ENCODE measurements at places on chromosomes 11 and 22.

- no peak for DNase-seq
Observed at GRCh38 chr11:111379602-111380136, 594 bp upstream of the POU2AF1 start.

- peak; percentile 81 for DNase-seq
Observed at GRCh38 chr11:66388780-66389386, 17.3 kb upstream of the SLC29A2 start.

DNA sequence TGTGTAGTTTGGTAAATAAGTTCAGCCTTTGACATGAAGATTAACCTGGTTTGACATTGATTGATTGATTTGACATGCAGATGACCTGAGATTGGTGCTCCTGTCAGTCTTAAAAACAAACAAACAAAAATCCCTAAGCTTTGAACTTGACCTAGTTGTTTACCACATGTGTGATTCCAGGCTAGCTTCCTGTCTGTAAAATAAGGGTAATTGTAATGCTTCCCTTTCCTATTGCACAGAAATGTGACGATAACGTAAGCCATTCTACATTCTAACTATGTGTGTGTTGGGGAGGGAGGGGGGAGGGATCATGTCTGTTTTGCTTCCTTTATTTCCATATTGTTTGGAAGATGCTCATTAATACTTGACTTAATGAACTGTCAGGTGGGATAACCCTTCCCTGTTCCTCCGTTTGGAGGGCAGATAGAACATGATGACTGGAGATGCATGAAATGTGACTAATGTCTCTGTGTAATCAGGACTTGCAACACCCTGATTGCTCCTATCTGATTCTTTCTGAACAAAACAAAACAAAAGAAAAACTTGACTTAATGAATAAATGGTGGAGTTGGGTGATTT is 106.1 kb upstream of the CLMP start:
- DNase-seq, result peak; percentile 42

- DNase-seq, result no peak
Observed at GRCh38 chr11:62458212-62459002, 39.6 kb downstream of the SCGB1A1 start.

DNA sequence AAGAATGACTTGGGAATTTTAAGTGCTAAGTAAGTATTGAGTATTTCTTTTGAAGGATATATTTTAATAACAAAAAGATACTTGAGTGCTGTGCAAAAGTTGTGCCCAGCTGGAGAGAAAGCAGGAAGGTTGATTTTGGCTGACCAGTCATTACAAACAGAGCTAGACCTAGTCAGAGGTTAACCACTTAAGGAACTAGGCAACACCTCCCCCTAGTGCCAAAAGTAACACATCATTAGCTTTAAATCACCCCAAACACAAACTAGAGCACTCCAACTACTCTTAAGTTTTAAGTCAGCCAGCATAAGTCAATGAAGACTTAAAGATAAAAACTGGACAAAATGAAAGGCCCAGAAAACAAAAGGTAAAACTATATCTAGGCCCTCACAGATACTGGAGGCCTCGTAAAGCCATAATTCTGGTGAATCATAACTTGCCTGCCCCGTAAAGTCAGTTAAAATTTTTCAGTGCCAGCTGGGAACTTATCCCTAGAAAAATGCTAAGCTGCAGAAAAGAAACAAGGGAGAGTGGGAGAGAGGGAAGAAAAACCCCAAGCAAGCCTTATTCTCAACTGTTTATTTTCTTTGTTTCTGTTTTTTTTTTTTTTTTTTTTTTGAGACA is 4.6 kb downstream of the TMEM9B start:
- peak; percentile 42 for DNase-seq

- peak; percentile 30 for DNase-seq
Observed at GRCh38 chr22:30104501-30105156, 24.4 kb downstream of the HORMAD2 start.

DNA sequence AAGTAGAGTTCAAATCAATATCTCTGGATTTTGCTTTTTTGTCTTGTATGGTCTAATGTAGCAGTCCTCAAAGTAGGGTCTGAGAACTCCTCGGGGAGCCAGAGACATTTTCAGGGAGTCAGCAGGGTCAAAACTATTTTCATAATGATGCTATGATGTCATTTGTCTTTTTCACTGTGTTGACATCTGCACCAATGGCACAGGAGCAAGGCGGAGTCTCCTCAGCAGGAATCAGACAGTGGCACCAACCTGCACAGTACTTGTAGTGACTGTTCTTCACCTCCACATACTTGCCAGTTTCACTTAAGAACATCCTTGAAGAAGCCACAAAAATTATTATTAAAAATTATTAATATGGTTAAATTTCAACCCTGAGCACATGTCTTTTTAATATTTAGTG is 14.9 kb upstream of the FXYD6 start:
- no peak for DNase-seq

GRCh38 chr22:25403284-25403810 is 161.1 kb upstream of the GRK3 start:
- DNase-seq, result no peak

- DNase-seq, result no peak
Observed at GRCh38 chr11:122100037-122100755, 15.8 kb downstream of the BLID start.

DNA sequence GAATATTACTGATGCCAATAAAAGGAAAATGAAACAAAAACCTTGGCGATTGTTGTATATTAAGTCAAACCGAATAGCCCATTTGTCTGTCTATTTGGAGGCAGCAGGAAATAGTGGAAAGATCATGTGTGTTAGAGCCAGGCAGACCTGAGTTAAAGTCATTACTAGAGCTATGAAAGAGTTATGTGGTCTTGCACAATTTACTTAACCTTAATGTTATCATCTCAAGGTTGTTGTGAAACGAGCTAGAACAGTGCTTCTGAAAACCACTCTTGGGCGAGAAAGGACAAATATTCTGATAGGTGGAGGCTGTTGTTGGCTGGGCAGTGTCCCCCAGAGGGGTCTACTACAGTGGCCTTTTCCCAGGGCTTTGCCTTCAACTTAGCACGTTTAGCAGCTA is 60.0 kb upstream of the NUP160 start:
- DNase-seq, result no peak

- no peak for DNase-seq
Observed at GRCh38 chr11:9855579-9856287, 191.9 kb downstream of the SWAP70 start.

- peak; percentile 20 for DNase-seq
Observed at GRCh38 chr22:23070418-23071229, at the start of gene GNAZ. Gene GNAZ, plus strand, starts transcription at chr22:23070519. Its CDS starts 25,177 bp downstream, at chr22:23095696.

- no peak for DNase-seq
Observed at GRCh38 chr11:97087419-97087818, 697.6 kb downstream of the JRKL start.

- DNase-seq, result no peak
Observed at GRCh38 chr11:2662430-2663299, 37.1 kb downstream of the KCNQ1OT1 start.

DNA sequence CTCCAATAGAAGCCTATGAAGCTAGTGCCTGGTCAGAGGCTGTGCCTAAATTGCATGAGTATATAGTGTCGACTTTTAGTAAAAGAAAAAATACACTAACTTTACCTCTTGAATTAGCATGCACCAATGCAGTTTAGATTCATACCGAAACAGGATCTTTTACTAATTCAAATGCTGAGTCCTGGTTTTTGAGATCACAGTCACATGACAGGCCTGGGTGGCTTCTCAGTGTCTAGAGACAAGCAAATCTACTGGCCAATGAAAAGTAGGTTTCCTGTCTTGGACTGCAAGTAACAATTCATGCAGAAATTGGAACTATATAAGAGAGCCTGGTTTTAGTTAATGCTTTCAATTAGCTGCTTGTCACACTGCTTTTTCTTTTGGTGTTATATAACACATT is 7.2 kb downstream of the ARHGEF12 start:
- DNase-seq, result no peak

DNA sequence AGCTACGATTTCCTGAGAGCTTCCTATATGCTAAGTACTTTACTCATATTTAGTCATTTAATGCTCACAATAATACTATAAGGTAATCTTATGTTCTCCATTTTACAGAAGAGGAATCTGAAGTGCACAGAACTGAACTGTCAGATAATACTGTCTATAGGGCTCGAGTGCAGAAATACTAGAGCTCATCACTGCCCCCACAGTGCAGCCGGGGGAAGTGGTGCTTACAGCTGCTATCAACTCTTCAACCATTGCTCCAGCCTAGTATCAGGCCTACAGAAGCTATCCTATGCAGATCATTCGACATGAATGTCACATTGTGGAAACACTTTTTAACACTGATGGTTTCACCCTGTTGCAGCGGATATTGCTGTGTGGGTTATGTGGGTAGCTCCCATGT is 929.9 kb downstream of the NTM start:
- no peak for DNase-seq

- no peak for DNase-seq
Observed at GRCh38 chr22:48234011-48234410, 1471.6 kb downstream of the TBC1D22A start.

DNA sequence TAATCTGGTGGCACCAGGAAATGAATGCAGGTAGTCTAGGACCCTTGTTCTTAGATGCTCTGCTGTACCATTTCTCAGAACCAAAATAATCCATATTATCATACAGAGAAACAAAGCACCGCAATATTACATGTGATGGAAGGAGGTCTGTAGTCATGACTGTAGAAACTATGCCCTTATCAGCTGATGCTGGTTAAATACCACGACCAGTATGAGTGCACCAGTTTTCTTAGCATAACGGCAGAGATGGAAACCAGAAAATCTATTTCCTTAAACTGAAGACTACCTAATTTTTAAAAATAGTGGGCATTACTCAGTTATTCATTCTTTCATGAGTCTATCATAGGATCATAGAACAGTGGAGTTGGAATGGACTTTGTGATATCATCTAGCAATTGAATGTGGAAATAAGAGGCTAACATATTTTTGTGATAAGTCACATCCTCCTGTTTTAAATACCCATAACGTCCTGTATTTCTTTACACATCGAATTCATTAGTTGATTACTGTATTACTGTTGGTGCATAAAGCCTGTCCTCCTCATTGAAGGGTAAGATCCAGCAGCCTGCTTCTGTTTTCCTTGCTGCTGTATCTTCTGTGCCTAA is 15.1 kb downstream of the JHY start:
- no peak for DNase-seq

DNA sequence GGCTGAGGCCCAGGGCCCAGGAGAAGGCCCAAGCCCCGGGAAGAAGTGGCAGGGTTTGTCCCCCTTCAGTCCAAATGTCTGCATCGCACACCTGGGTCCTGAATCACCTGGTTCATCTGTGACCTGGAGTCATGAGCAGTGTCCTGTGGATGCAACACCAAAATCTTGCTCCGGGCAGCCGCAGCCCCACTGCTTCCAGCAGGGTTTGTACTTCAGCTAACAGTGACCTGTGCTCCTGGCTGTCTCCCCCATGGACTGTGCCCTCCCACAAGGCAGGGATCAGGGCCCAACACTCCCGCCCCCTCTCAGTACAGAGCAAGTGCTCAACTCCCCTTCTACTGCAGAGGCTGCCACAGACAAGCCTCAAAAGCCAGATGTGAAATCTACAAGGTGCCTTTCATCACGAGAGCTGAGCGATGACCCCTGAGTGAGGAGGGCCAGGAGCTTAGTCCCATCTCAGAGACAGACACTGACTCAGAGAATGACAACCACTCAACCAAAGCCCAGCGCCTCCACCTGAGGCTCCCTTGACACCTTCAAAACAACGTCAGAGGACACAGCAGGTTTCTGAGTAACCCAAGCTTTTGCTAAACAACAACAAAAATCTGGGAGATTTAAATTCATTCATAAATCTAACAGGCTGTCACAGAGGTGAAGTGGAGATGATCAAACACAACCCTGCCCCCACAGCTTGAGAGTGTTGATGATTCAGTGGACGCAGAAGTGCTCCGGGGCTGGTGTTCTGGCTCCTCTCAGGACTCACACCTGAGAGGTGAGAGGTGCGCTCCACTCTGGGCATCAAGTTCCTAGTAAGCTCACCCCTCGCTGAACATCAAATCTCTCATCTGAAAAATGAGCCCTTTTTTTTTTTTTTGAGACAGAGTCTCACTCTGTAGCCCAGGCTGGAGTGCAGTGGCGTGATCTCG is 3.4 kb downstream of the KIAA0930 start:
- no peak for DNase-seq

GRCh38 chr22:28438183-28438768 is 241.4 kb downstream of the TTC28 start:
- no peak for DNase-seq

DNA sequence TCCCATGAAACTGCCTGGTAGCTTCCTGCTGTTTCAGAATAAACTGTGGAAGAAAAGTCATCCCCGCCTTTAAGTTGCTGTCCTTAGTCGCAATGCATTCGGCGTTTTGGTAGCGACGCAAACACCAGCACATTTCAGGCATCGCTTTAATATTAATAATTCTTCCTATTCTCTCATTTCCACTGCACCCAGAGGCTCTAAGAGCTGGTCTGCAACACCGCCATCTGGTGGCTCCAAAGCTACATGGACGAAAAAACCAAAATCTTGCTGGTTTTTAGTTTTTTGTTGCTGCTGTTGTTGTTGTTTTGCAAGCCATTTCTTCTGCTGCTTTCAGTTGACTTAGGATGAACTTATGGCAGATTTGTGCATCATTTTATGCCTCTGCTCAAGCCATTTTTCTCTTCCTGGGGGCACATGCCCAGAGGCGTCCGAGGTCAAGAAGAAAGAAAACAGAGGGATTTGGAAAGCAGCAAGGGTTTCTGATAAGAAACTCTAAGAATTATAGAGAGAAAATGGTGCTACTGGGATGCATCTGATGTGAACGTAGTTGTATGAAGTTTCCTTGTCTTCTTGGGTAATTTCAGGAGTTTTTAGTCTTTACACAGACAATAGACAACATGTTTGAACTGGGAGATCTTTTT is 345.4 kb upstream of the KIRREL3 start:
- DNase-seq, result no peak

- no peak for DNase-seq
Observed at GRCh38 chr22:29335656-29336055, 20.2 kb upstream of the RASL10A start.

GRCh38 chr22:48256041-48256739 is 1493.7 kb downstream of the TBC1D22A start:
- DNase-seq, result no peak

GRCh38 chr11:22666688-22667439 is 453 bp downstream of the GAS2 start:
- DNase-seq, result peak; percentile 28

- DNase-seq, result no peak
Observed at GRCh38 chr11:82404981-82405380, 328.7 kb downstream of the FAM181B start.

- DNase-seq, result no peak
Observed at GRCh38 chr22:46008291-46008690, 31.3 kb upstream of the WNT7B start.

- peak; percentile 38 for DNase-seq
Observed at GRCh38 chr22:36977401-36977861, 41.8 kb downstream of the TST start.

DNA sequence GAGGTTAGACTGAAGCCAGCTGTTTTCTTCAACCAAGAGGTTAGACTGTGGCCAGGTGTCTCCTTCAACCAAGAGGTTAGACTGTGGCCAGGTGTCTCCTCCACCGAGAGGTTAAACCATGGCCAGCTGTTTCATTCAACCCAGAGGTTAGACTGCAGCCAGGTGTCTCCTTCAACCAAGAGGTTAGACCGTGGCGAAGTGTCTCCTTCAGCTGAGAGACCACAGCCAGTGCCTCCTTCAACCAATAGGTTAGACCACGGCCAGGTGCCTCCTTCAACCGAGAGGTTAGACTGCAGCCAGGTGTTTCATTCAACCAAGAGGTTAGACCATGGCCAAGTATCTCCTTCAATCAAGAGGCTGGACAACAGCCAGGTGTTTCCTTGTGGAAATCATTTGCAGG is 498.1 kb downstream of the TBC1D22A start:
- DNase-seq, result no peak
